Fibroblast of the aortic adventitia (primary cell): ENCODE measurements at places on chromosomes 3 and 15.

GRCh38 chr15:80161468-80162016 is 8.7 kb downstream of the FAH start:
- DNase-seq: no peak

DNA sequence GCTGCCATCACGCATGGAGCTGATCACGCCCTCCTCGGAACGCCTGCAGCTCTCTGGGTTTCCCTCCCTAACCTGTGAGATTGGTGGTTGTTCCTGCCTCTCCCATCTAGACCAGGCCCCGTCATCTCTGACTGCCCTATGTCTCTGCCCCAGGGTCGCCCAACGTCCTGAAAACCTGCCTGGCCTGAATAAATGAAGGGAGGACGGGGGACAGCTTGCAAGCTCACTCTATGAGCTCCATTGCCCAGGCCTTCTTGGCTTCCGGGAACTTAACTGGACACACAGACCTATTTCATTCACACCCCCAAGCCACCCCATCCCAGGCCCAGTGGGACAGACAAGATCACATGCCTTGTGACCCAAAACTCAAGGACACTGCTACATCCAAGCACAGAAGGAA is 274.2 kb downstream of the XXYLT1 start:
- DNase-seq: no peak

- no peak for DNase-seq
Observed at GRCh38 chr3:112857526-112857925, 10.9 kb upstream of the CD200R1L start.

DNA sequence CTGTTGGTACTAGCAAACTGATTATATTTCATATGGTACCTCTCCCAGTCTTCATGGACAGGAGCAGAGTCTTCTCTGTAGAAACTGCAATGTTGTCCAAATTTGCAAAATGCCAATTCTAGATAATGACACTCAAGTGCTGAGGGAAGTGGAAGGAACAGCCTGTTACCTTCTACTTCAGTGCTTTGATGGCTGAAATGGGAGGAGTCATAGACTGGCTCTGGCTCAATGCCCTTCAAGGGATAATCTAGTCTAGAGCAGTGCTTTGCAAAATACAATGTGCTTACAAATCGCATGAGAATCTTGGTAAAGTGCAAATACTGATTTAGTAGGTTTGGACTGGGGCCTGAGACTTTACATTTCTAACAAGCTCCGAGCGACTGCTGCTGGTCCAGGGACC is 51.7 kb upstream of the ACP3 start:
- no peak for DNase-seq

GRCh38 chr3:95265129-95265528 is 1202.3 kb downstream of the NSUN3 start:
- DNase-seq: no peak

GRCh38 chr3:18758047-18758704 is 333.0 kb upstream of the SATB1 start:
- peak; percentile 2 for DNase-seq

GRCh38 chr15:44545913-44546802 is 9.2 kb downstream of the EIF3J start:
- peak; percentile 26 for DNase-seq

DNA sequence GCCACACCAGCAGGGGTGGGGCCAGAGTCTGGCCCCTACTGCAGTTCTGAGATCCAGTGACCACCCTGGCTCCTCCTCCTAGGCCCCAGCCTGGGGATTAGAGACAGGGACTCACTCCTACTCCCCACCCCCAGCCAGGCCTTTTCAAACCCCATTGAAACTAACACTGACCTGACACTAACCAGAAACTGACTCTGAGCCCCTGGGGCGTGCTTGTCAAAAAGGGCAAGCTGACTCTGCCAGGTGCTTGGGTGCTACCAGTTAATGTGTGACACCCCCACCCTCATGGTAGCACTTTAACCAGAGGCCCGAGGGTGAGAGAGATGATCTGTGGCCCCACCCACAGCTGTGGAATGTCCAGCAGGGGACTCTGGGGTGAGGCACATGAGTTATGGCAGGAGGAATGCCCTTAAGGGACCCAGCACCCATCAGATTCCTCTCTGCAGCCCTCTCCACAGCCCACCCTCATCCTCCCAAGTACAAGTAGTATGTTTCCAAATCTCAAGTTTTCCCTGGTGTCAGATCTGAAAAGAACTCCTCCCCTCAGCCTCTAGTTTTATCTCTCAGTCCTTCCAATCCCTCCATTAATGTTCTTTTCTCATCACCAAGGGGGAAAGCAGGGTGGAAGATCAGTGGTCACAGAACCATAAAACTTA is 1.4 kb downstream of the PTH1R start:
- DNase-seq: no peak

DNA sequence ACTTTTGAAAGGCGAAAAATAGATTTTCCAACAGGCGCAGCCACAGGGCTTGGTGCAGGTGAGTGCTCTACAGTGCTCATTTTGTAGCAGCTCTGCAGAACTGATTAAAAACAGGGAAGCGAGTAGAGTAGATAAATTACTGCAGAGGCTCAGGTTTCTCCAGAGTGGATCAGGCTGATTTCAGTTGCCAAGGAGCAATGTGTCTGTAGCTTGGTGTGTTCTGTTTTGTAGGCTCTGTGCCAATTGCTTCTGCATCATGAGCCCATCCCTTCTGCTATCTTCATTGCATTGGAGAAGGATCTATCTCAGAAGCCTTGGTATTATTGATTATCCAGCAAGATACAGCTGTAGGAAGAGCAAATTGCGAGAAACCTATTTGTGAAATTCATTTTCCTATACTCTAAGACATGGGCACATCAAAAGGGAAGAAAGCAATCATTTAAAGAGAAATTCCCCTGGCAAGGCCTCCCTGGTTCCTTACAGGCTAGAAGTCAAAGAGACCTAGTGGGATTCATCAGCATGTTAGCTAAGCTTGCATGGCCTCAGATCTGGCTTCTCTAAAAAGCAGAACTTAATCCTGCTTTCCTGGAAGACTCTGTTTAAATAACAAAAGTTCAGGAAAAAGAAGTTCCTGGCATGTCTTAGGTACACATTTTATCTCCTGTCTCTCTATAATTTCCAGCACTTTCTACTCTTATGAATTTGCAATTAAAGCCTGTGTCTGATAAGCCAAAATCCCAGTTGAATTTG is 432.4 kb upstream of the ATP10A start:
- no peak for DNase-seq

DNA sequence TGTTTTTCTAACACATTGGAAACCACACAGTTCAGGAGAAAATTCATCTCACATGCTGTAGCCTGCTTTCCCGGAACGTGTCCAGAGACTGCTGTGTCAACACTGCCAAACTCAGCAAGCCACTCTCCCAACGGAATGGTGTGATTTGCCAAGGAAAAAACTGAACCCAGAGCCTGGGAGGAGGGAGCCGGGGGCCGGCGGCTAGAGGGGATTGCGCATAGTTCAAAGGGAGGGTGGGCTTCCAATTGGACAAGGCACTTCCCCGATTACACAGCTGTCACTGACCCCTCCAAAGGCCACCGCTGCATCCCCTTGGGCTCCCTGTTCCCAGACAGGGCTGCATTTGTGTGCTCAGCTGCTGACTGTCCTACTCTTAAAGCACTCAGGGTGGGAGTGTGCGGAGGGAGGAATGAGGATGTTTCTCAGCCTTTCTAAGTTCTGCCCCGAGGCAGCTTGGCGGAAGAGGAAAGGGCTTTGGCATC is 256.2 kb downstream of the ZNF621 start:
- DNase-seq: peak; percentile 11

DNA sequence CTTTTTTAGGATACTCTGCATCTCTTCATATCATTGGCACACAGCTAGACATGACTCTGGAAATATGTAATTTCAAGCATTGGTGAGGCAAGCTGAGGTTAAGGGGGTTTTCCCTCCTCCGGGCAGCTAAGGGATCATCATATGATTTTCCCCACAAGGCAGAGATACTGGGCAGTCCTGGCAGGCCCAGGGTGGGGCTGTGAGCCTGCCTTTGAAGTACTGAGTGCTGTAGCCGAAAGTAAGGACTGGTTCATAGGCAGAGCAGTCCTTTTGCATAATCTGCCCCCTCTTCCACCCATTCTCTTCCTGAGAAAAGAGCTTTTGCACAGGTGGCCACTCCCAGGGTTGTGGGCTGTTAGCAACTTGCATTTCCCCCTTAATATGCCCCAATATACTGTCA is 168.8 kb upstream of the MANF start:
- DNase-seq: no peak

DNA sequence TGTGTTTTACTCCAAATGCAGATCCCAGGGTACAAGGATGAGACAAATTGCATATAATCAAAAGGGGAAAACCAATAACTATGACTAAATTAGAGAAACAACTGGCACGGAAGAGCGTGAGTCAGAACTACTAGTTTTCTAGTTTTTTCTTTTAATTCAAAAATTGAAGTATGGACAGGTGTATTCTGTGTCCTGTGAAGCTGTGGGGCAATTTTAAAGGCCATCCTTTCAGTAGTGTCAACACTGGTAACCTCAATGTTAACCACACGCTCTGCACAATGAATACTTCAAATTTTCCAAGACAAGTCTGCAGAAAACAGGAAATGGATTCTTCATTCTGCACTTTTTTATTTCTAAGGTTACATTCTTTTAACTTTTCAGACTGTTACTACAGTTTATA is 32.5 kb upstream of the GOLGA8A start:
- DNase-seq: no peak

GRCh38 chr3:194265505-194265892 is 85.6 kb downstream of the CPN2 start:
- peak; percentile 97 for DNase-seq

DNA sequence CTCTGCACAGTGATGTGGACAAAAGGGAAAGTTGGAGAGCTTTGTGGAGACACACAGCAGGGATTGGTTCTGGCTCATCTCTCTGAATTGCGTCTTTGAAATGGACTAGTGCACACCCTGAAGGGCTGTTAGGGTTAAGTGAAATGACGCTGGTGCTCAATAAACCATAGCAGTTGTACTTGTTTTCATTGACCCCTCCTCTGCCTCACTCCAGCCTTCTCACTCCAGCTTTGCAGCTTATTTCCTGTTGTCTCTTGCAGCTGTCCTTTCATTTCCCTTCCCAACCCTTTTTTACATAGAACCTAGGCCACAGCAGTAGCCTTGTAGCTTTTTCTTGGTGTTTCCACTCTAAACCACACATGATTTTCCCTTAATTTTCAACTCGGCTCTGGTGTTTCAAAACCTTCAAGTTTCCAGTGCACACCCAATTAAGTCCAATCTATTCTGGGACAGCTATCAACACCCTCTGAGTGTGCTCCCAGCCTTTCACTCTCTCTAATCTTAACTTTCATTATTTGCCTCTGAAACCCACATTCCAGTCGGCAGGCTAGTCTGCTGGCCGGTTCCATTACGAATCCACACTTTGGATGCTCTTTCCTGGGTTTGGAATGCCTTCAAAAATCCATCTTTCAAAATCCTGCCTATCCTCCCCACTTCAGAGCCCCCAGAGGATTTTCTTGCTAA is 6.4 kb downstream of the C3orf52 start:
- DNase-seq: peak; percentile 85

GRCh38 chr3:13415997-13416793 is 3.9 kb downstream of the NUP210 start:
- DNase-seq: no peak

DNA sequence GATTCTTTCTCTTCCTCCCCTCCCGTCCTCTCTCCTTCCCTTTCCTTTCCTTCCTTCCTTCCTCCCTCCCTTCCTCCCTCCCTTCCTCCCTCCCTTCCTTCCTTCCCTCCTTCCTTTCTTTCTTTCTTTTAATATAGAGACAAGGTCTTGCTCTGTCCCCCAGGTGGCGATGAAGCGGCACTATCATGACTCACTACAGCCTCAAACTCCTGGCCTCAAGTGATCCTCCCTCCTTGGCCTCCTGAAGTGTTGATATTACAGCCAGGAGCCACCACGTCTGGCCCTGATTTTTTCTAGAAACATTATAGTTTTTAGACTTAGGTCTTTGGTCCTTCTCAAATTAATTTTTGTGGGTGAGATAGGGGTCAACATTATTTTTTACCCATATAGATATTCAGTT is 15.5 kb downstream of the GRM2 start:
- no peak for DNase-seq

DNA sequence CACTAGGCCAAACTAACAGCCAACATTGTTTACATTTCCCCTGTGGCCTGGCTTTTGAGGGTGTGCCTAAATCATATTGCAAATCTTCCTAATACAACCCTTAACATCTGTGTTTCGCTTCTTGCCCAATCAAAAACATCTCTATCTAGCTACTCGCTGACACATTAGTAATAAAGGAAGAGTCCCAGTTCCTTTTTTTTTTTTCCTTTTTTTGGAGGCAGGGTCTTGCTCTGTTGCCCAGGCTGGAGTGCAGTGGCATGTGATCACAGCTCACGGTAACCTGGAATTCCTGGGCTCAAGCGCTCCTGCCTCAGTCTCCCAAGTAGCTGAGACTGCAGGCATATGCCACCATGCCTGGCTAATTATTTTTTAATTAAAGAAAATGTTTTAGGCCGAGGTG is 2.1 kb upstream of the SRPRB start:
- DNase-seq: no peak

GRCh38 chr3:170038434-170039110 is 777 bp downstream of the GPR160 start:
- no peak for DNase-seq

DNA sequence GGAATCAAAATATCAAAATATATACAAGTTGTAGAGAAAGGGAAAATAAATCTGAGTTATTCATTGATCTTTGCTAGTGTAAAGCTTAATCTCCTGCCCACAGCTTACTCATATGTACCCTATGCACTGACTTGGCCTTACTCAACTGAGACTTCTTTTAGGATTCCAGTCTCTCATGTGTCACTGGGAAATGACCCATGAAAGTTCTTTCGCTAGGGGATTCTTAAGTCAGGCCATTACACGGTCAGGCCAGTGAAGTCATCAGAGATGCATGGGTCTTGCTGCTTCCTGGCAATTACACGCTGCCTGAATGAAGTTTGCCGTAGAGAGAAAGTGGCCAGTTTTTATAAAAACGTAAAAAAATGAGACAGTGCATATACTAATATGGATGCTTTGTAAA is 20.7 kb upstream of the LPP start:
- DNase-seq: peak; percentile 77

DNA sequence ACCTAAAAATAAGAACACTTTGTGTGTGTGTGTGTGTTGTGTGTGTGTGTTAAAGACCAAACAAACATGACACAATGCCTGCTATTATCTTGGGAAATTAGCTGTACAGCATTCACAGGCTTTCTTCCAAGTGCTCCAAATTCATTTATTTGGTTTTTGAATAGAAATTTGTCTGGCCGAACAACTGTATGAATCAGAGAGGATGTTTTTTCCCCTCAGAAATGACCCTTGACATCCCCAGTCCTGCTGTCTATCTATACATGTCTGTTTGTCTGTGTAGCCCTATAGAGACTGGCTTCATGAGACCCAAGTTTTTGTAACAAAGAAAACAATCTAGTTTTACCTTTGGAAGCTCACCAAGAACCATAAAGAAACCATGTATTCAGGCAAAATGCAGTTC is 549.8 kb downstream of the NSUN3 start:
- DNase-seq: no peak

DNA sequence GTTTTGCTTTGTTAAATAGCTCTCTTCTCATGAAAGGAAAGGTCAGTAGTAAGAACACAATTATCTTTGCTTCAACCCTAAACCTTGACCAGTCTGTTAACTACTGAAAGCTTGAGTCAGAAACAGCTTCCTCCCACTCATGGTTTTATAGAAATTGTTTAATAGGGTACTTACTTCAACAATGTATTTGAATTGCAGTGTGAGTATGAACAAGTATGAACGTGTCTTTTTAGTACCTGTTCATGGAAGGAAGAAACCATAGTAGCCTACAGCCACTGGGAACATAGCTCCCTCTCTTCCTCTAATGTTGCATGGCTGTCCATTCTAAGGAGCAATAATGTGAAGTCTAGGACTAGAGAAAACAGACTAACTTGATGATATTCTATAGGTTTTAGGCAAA is 311.0 kb downstream of the MCTP2 start:
- no peak for DNase-seq
